SK-MEL-5 (cell line): ENCODE measurements at places on chromosomes 4 and X.

- DNase-seq = no peak
These were observed 173.2 kb downstream of the PABPC4L start for GRCh38 chr4:134028421-134028820.

DNA sequence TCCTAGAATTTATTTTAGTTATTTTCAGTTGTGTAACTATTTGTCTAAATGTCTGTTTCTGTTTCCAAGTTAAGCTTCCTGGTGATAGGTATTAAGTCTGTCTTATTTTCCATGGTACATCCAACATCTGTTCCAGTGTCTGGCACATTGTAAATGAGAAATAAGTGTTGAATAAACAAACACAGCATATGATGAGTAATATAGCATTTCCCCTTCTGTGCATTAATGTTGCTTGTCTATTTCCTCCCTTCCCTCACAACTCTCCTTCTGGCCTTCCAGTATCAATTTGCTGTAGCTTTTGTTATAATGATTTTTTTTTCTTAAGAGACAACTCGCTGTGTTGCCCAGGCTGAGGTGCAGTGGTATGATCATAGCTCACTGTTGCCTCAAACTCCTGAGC, 36.1 kb downstream of the COPS4 start:
- DNase-seq = no peak

- no peak for DNase-seq
These were observed 61.6 kb downstream of the KIT start for GRCh38 chr4:54719378-54719777.

- no peak for DNase-seq
These were observed 95.9 kb downstream of the WDFY3 start for GRCh38 chr4:84870398-84871163.

DNA sequence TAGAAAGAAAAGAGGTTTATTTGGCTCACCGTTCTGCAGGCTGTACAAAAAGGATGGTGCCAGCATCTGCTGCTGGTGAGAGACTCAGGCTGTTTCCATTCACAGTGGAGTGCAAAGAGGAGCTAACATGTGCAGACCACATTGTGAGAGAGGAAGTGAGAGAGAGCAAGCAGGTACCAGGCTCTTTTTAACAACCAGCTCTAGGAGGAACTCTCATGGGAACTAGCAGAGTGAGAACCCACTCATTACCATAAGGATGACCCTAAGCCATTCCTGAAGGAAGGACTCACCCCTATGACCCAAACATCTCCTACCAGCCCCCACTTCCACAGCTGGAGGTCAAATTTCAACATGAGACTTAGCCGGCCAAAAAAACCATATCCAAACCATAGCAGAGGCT, 158.6 kb upstream of the ADGRL3 start:
- DNase-seq = no peak

GRCh38 chr4:139528377-139529005, 27.5 kb downstream of the SETD7 start:
- DNase-seq = no peak

- DNase-seq = peak; percentile 74
These were observed 14.1 kb downstream of the ZNF157 start for GRCh38 chrX:47384502-47384901.

- DNase-seq = peak; percentile 11
These were observed 58.7 kb upstream of the EMCN start for GRCh38 chr4:100576570-100576969.

- DNase-seq = no peak
These were observed 78.2 kb downstream of the BCOR start for GRCh38 chrX:40019541-40019940.

DNA sequence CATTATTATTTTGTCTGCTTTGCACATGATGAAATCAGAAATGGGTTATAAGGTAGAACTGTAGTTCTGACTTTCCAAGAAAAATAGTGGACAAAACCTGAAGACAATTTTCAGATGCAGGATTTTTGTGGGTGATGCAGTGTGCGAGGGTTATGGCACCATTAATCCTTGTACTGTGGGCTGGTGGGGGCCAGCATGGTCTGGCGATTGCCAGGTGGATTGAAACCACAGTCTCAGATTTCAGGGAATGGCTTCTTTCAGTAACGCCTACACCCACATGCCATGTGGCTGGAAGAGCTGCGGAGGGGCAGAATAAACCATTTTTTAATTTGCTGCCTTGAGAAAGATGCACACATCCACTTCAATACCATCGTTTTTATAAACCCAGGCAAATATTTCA, 150.5 kb downstream of the ARSF start:
- no peak for DNase-seq

GRCh38 chr4:151692443-151692782, 68.4 kb downstream of the GATB start:
- DNase-seq = no peak

GRCh38 chrX:41785685-41786084, 61.7 kb downstream of the GPR82 start:
- no peak for DNase-seq

DNA sequence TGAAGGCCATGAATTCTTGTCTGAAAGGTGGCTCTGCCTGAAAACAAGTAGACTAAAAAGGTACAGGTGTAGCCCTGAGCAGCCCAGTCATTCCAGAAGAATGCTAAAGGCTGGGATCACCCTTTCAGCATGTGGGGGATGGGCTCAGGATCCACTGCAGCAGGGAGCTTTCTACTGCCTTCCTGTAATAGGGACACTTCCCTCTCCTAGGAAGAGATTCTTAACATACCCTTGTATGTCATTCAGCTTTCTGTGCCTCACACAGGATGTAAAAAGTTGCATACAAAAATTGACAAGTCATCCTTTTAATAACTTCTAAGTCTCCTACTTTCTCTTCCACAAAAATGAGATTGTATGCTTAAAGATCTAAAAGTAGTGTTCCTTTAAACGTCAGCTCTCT, 123.3 kb downstream of the ZNF518B start:
- DNase-seq = no peak

- DNase-seq = no peak
These were observed 157.9 kb downstream of the AMELX start for GRCh38 chrX:11451151-11451550.

DNA sequence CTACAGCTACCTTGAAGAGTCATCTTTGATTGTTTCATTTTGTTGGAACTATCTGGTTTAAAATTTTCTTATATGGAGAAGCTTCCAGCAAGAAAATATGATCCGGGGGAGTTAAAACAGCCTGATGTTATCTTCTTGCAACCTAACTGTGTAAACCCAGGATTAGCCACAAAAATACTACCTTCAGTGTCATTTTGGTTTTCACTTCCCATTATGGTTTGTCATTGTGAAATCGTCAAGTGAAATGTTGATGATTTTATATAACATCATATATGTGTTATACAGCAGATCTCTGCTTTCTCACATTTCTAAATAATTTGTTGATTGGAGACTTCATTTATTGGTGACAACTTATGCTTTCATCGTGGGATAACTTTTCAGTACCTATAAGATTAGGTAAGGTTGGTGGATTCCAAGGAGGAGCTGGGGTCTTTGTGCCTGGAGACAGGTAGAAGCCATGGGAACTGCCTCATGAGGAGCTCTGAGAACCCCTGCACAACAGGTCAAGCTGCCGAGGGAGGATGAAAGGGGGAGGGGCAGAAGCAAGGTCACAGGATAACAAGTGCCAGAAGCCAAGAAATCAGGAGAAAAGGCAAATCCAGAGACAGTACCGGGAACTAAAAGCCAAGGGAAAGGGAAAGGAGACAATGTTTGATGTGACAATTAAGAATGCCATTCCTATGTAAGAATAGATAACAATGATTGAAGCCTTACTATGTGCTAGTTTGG, 7.2 kb downstream of the ARHGAP24 start:
- DNase-seq = no peak

DNA sequence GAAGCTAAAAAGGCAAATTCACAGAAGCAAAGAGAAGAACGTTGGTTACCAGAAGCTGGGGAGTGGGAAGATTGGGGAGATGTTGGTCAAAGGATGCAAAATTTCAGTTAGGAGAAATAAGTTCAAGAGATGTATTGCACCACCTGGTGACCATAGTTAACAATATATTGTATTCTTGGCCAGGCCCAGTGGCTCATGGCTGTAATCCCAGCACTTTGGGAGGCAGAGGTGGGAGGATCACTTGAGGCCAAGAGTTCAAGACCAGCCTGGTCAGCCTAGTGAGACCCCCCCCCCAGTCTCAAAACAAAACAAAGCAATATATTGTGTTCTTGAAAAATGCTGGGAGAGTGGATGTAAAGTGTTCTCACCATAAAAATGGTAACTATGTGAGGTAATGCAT, 67.9 kb downstream of the TAB3 start:
- DNase-seq = peak; percentile 15

GRCh38 chr4:123421227-123421936, 24.8 kb downstream of the SPRY1 start:
- no peak for DNase-seq

- no peak for DNase-seq
These were observed 81.1 kb upstream of the SH3RF1 start for GRCh38 chr4:169351872-169352271.

- no peak for DNase-seq
These were observed 109.2 kb upstream of the EDNRA start for GRCh38 chr4:147371661-147372060.

DNA sequence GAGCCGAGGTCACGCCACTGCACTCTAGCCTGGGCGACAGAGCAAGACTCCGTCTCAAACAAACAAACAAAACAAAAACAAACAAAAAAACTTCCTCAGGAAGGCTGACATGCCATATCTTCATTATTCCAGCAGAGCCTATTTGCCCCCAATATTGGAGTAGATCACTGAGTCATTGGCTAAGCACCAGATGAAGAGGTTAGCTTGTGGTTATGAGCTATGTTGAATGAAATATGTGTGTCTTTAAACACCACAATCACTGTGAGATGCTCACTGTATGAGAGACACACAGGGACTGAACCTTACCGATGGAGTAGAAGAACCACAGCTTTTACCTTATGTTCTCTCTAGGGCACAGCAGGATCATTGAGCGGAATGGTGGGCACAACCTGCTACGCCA, 122.1 kb upstream of the EOLA2 start:
- DNase-seq = no peak

DNA sequence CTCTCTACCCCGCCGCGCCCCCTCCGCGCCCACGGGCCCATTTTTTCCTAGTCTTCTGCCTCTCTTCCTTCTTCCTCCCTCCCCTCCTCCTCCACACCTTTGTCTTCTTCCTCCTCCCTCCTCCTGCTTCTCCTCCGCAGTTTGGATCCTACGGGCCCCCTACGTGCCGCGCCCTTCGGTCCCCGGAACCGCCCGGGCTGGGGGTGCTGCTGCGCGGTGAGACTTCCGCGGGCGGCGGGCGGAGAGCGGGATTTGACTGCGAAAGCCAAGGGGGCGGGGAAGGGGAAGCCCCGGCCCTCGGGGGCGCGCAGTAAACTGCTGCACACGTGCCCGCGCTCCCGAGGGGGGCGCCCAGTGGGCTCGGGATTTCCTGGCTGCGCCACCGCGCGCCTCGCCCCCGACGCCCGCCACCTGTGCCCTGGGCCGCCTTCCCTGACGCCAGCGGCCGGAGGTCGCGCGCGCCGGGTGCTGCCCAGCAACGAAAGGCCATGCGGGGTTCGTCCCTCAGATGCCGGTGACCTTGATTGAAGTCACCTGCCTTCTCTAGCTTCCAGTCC, 3.3 kb upstream of the NKX3-2 start:
- DNase-seq = no peak

DNA sequence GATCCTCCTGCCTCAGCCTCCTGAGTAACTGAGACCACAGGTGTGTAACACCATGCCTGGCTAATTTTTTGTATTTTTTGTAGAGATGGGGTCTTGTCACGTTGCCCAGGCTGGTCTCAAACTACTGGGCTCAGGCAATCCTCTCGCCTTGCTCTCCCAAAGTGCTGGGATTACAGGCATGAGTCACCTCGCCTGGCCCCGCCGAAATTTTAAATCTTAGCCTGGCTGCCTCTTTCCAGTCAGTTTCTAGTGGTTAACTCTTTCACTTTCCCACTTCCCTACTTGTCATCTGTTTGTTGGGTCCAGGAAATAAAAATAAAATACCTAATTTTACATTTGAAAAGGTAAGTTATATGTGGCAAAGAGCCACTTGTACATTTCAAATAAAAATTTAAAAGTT, 62.4 kb downstream of the TMEM165 start:
- no peak for DNase-seq

- peak; percentile 43 for DNase-seq
These were observed 137.8 kb downstream of the FBXW7 start for GRCh38 chr4:152398060-152398459.

GRCh38 chr4:5757091-5757490, 46.1 kb downstream of the EVC start:
- DNase-seq = no peak

DNA sequence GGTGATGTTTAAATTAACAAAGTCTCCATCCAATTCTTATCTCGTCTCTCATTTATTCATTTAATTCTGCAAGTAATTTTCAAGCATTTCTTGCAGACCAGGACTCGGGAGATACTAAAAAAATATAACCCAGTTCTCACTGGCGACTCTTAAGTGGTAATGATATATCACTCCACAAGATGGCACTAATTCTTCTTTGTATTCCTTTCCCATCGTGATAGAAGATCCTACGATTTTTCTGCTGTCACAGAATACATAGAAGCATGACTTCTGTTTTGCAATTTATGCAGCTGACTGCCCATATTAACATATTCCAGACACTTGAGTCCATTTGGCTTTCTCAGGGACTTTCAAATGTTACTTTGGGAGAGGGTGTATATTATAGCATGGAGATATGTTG, 64.0 kb upstream of the FGF13 start:
- peak; percentile 51 for DNase-seq

GRCh38 chrX:20437683-20438082, 171.0 kb upstream of the RPS6KA3 start:
- DNase-seq = no peak

DNA sequence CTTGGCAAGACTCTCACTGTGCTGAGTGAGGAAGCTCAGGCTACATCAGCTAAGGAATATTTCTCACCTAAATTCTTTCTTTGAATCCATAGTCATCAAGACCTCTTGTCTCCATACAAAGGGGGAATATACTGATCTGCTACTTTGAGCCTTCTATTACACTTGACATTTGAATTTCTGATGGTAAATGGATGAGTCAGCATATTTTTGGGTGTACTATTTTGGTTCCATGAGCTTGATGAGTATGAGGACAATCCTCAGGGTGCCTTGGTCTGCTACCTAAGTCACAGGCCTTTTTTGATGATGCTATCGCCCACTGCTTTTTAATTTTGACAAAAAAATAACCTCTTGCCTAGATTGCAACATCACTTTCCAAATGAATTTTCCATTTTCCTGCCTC, 415.7 kb downstream of the PPP1R2C start:
- no peak for DNase-seq

- DNase-seq = no peak
These were observed 282.1 kb upstream of the EMCN start for GRCh38 chr4:100799761-100800539.

DNA sequence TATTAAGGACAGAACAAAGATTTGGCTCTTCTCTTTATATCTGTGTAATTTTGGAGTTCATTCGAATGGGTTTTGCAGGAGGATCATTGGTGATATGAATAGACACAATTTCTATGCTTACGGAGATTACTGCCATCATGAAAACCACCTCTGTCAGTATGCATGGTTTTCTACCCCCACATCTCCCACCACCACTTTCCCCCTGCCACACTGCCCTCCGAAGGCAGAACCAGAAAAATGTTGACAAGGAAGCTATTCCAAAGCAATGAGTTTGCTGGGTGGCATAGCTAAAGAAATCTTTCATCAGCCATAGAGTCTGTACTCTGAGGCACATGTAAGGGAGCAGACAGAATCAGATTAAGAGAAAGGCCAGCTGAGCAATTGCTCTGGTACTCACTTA, 567.3 kb upstream of the ACTRT1 start:
- DNase-seq = no peak
